ENCODE measurements at places on chromosomes 1 and 21. TPM values are rescaled to one million over a fixed set of nuclear protein-coding genes. Genes with fewer than 3 reads are reported as not detected.

DNA sequence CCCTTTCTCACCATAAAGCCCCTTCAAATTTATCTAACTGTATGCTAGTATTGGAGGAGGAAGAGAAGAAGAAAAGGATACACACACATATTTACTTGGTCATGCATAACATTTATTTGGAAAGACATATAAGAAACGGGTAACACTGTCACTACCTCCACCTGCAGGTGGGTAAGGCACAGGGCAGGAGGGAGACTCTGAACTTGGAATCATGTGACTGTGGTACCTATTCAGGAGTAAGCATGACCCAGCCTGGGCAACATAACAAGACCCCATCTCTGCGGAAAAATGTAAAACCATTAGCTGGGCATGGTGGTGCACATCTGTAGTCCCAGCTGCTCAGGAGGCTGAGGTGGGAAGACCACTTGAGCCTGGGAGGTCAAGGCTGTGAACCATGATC, 1.4 kb upstream of the PADI6 start:
- H3K4me1 ChIP-seq = no peaks in the 10 kb centered on the region
- no peaks in the 10 kb centered on the region for H3K36me3 ChIP-seq
- no peak overlapping the region for H3K27ac ChIP-seq
- DNase-seq = no peak
- no peak overlapping the region for H3K4me3 ChIP-seq

DNA sequence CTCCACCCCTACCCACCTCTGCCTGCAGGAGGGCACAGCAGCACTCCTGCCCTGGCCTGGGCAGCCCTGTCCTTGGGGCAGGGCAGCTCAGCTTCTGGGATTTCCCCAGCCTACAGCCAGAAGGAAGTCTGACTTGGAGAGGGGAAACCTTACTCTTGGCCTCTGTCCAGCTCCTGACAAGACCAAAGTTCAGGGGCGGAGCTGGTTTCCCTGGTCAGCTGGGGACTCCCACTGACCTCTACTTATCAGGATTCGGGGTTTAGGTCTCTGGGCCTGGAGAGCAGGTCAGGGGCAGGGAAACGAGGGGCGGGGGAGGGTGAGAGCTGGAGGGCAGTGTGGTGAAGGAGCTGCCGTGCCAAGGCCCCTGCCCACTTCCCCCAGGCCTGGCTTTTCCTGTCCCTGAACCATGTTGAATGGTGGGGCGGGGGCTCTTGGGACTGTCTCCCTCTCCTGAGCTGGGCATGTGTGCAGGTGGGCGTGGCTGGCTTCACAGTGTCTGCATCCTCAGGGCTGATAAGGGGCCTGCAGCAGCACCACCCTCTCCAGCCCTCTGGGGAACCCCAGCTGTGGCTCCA, 16.8 kb upstream of the ETV3 start:
- no peaks in the 10 kb centered on the region for H3K36me3 ChIP-seq
- peak; percentile 41 for DNase-seq

DNA sequence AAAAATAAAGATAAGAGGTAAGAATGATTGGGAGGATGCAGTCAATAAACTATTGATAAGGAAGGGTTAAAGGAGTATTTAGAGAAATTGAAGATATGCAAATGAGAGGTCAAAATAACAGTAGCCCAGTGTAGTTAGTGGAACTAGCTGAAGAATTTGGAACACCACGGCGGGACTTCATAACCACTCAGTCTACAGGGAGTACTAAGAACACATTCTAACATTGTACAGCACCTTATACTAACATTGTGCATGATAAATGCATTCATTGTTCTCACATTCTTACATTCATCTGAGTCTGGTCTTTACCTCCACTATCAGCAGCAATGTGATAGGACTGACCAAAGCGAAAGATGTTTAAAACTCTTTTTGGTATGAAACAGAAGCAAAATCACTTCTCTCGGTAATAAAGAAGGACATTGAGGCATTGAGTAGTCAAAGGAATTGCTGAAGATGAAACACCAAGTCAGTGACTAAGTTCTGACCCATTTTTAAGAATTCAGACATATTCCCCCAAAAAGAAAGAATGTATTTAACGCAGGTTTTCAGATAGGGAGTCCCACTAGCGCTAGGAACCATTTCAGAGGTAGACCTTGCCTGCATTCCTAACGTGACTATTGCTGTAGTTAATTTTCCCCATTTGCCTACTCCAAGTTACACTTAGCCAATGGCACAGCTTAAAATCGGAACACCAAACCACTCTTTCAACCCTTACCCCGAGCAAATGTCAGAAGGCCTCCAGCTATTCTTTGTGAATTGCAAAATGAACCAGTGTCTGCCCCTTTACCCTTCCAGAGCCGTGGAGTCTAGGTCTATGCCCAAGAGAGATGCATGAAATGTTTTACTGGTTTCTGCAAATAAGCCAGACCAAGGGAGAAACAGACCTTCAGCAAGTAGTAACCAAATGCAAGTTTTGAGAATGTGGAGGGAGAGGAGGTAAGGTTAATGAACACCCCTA, 108.8 kb upstream of the IRF2BP2 start:
- H3K27ac ChIP-seq = no peak overlapping the region
- no peak overlapping the region for H3K4me3 ChIP-seq
- H3K4me1 ChIP-seq = peaks cover 33% of the 10 kb centered on the region
- no peaks in the 10 kb centered on the region for H3K27me3 ChIP-seq
- H3K36me3 ChIP-seq = no peaks in the 10 kb centered on the region
- no peak for DNase-seq

DNA sequence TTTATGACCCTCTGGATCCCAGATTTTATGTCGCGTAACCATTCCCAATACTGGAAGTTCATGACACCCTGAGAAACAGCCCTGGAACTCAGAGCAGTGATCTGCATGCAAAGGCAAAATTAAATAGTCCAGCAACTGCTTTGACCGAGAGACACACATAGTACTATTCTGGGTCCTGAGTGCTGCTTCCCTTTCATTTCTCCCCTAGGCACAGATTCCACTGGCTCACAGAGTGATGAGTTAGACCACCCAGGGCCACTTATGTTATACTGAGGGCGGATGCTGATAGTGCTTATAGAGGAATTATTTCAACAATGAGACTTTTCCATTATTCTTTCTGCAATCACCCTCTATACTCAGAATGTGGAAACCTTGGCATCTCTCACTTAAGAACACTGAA, 69.2 kb downstream of the NFIA start:
- H3K27me3 ChIP-seq = no peaks in the 10 kb centered on the region
- H3K27ac ChIP-seq = no peak overlapping the region
- H3K4me1 ChIP-seq = peaks cover 2% of the 10 kb centered on the region

GRCh38 chr1:245730801-245731200, 576.0 kb downstream of the KIF26B start:
- DNase-seq = no peak
- no peaks in the 10 kb centered on the region for H3K27me3 ChIP-seq
- H3K36me3 ChIP-seq = no peaks in the 10 kb centered on the region
- no peaks in the 10 kb centered on the region for H3K4me1 ChIP-seq
- no peak overlapping the region for H3K4me3 ChIP-seq
- H3K27ac ChIP-seq = no peak overlapping the region

DNA sequence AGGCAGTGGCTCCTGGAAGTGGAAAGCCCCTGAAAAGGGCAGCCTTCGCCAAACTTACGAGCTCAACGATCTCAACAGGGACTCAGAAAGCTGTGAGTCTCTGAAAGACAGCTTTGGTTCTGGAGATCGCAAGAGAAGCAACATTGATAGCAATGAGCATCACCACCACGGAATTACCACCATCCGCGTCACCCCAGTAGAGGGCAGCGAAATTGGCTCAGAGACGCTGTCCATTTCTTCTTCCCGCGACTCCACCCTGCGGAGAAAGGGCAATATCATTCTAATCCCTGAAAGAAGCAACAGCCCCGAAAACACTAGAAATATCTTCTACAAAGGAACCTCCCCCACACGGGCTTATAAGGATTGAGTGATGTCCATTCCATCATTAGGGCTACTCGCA, 42.4 kb downstream of the PLPPR4 start:
- no peaks in the 10 kb centered on the region for H3K4me1 ChIP-seq
- H3K27ac ChIP-seq = no peak overlapping the region
- H3K27me3 ChIP-seq = no peaks in the 10 kb centered on the region

- H3K27ac ChIP-seq = no peak overlapping the region
- no peaks in the 10 kb centered on the region for H3K4me1 ChIP-seq
- no peak overlapping the region for H3K4me3 ChIP-seq
- no peaks in the 10 kb centered on the region for H3K36me3 ChIP-seq
- H3K27me3 ChIP-seq = no peaks in the 10 kb centered on the region
- DNase-seq = no peak
Measured at GRCh38 chr1:87426463-87427249, 98.0 kb downstream of the LMO4 start.

GRCh38 chr1:236681219-236681618, 5.1 kb upstream of the ACTN2 start:
- no peak for DNase-seq
- no peak overlapping the region for H3K27ac ChIP-seq
- no peaks in the 10 kb centered on the region for H3K27me3 ChIP-seq
- H3K4me1 ChIP-seq = peaks cover 2% of the 10 kb centered on the region
- H3K36me3 ChIP-seq = no peaks in the 10 kb centered on the region

DNA sequence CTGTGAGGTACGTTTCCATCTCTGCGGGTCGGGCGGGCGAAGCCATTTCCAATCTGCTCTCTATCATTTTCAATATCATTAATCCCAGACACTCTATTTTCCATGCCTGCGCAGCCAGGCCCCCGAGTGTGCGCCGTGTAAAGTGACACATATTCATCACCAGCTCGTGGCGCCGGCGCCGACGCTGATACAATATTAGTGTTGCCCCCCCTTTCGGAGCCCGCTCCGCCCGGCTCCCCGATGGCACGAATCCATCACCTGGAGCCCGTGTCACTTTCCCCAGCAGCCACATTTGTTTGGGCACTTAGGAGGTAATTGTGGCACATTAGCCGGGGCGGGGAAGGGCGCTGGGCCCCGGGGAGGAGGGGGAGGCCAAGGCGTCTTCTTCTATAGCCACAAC, 33.7 kb upstream of the DMBX1 start:
- no peaks in the 10 kb centered on the region for H3K27me3 ChIP-seq
- H3K36me3 ChIP-seq = no peaks in the 10 kb centered on the region
- DNase-seq = no peak

- H3K36me3 ChIP-seq = no peaks in the 10 kb centered on the region
- H3K4me1 ChIP-seq = peaks cover 2% of the 10 kb centered on the region
- H3K4me3 ChIP-seq = no peak overlapping the region
- peak; percentile 76 for DNase-seq
- no peak overlapping the region for H3K27ac ChIP-seq
Measured at GRCh38 chr1:35451125-35451528, 106.1 kb downstream of the KIAA0319L start.

DNA sequence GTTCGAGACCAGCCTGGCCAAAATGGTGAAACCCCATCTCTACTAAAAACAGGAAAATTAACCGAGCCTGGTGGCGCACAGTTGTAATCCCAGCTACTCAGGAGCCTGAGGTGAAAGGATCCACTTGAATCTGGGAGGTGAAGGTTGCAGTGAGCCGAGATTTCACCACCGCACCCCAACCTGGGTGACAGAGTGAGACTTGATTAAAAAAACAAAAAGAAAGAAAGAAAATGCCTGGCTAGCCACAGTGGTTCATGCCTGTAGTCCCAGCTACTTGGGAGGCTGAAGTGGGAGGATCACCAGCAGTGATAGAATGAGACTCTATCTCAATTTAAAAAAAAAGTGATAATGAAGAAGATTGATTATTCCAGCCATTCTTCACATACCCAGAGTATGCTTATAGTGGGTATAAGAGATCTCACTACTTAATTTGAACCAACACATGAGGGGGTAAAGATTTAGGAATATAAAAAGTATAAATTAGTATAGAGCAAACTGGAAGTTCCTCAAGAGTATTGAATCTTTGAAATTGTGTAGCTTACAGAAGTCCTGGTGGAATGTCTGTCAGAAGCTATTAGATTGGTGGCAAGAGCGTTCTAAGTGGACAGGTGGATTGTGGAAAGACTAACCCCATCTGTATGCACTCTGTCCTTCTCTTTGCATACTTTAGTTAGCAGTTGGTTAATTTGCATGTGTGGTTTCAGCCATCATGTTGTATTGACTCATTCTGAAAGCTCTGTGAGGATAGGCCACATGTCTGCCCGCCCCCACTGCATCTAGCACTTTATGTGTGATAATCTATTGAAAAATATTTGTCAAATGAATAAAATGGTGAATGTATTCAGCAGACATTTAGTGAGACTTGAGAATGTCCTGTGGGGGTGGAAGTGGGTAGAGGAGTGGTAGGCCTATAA, 25.0 kb downstream of the RLF start:
- DNase-seq = no peak
- H3K27ac ChIP-seq = no peak overlapping the region

- no peaks in the 10 kb centered on the region for H3K27me3 ChIP-seq
- H3K27ac ChIP-seq = no peak overlapping the region
- no peak for DNase-seq
- H3K36me3 ChIP-seq = no peaks in the 10 kb centered on the region
Measured at GRCh38 chr1:17251701-17252376, 2.9 kb downstream of the PADI3 start.

GRCh38 chr1:11384170-11384554, 94.8 kb upstream of the DISP3 start:
- no peak for DNase-seq
- no peaks in the 10 kb centered on the region for H3K27me3 ChIP-seq
- no peak overlapping the region for H3K4me3 ChIP-seq
- H3K36me3 ChIP-seq = no peaks in the 10 kb centered on the region
- H3K4me1 ChIP-seq = no peaks in the 10 kb centered on the region

- no peaks in the 10 kb centered on the region for H3K36me3 ChIP-seq
- no peak overlapping the region for H3K4me3 ChIP-seq
- no peak for DNase-seq
- no peak overlapping the region for H3K27ac ChIP-seq
Measured at GRCh38 chr1:87143413-87144135, 185.1 kb upstream of the LMO4 start.

Gene TACSTD2
- 1.9 TPM for polyA plus RNA-seq

Gene FCRL4
- not detected for polyA plus RNA-seq

Gene SPATA21
- not detected for polyA plus RNA-seq

Gene SLC2A1
- 11.7 TPM for polyA plus RNA-seq

Gene RNU1-4
- polyA plus RNA-seq = not detected

All from ovary (tissue), 10 donors.